ENCODE measurements at places on chromosomes 12 and 14. TPM values are rescaled to one million over a fixed set of nuclear protein-coding genes. Genes with fewer than 3 reads are reported as not detected.

Gene VRTN
- total RNA-seq = 0.03 TPM

Gene KLRK1
- not detected for total RNA-seq

Gene YAF2
- 24.4 TPM for total RNA-seq

Gene KANSL2
- 39.9 TPM for total RNA-seq

Gene GPD1
- total RNA-seq = 0.23 TPM

Gene ZNF385A
- 21.7 TPM for total RNA-seq

Gene KRAS
- total RNA-seq = 15.2 TPM

Gene RHOJ
- total RNA-seq = not detected

Gene GARIN6
- total RNA-seq = not detected

Gene OR2AP1
- not detected for total RNA-seq

Gene FIGNL2
- total RNA-seq = 0.26 TPM

Gene AICDA
- 0.15 TPM for total RNA-seq

Gene EEF1AKMT3
- total RNA-seq = 5.0 TPM

Gene PRKD1
- 2.8 TPM for total RNA-seq

Gene TSPAN9
- 50.6 TPM for total RNA-seq

Gene CLEC4C
- not detected for total RNA-seq

Gene ORMDL2
- total RNA-seq = 107 TPM
